SK-N-SH (cell line): ENCODE measurements at places on chromosomes 13 and 19.

DNA sequence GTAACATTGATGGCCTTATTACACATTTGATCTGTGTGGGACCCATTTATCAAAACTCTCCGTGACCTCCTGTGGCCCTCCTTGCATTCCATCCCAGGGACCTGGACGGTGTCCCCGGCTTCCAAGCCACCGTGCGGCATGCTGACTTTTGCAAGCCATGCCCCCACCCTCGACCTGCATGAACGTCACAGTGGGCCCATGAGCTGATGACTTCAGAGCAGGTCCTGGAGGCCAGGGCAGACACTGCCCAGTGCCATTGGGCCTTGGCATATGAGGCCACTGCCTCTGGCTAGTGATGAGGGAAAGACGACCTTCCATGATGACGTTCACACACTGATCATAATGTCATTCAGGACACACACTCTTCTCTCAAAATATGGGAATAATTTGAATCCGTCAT is 62.8 kb downstream of the RAB20 start:
- no peak for DNase-seq

GRCh38 chr19:30406220-30407067 is 34.3 kb downstream of the ZNF536 start:
- DNase-seq, result peak; percentile 56

DNA sequence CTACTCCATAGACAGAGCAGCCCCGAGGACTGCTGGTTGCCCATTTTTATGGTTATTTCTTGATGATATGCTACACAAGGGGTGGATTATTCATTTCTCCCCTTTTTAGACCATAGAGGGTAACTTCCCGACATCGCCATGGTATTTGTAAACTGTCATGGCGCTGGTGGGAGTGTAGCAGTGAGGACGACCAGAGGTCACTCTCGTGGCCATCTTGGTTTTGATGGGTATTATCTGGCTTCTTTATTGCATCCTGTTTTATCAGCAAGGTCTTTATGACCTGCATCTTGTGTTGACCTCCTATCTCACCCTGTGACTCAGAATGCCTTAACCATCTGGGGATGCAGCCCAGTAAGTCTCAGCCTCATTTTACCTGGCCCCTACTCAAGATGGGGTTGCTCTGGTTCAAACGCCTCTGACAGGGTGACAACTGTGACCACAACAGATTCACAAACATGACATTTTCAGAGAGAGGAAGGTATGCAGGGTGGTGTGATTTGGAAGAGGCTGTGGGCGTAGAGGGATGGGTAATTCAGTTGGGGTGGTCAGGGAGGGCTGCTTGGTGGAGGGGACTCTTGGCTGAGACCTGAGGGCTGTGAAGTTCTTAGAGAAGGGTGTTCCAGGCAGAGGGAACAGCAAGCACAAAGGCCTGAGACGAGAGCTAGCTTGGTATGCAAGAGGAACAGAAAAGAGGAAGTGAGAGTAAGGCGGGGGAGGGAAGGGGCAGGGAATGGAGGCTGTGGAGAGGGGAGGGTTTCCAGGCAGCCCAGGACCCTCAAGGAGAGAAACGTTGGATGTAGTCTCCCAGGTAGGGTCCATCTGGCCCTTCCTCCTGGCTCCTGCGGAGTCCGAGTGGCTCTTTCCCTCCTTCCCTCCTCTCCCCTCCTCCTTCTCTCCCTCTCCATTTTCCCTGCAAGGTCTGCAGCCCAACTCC is 23.5 kb downstream of the FAM187B start:
- DNase-seq, result no peak

- DNase-seq, result no peak
Observed at GRCh38 chr19:40144151-40144550, 47.1 kb upstream of the MAP3K10 start.

DNA sequence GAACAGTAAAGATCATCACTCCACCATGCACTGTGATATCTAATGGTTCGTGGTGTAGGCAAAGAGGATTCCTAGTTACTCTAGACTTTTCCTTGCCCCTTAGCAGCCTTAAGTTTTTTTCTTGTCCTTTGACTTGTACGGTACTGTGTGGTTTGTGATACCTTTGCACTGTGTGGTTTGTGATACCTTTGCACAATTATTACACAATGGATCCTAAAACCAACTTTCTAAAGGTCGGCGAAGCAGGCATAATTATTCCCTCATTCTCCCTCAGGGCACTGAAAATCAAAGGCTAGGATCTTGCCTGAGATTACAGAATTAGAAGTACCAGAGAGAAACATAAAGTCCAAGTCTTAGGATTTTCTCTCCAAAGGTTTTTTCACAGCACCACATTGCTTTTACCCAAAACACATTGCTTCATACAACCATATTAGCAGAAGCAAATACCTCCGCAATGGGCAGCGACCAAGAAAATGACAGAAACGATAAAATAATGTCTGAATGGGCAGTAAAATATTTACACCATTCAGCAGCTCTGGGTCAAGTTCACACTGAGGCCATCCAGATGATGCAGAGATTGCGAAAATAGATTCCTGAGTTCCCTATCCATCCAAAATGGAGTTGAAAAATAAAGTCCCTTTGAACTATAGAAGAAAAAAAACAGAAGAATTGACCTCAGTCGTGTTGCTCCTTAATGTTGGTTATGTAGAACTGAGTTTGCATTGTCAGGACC is 106.4 kb downstream of the FGF14 start:
- no peak for DNase-seq
